ENCODE measurements at places on chromosomes 2 and 18.

- DNase-seq, result no peak
Measured at GRCh38 chr2:169393068-169393590, 30.8 kb upstream of the LRP2 start.

GRCh38 chr18:77248873-77249568 is 627 bp upstream of the GALR1 start:
- DNase-seq, result no peak

GRCh38 chr2:200863782-200864175 is 679 bp downstream of the CLK1 start:
- DNase-seq, result no peak

- DNase-seq, result no peak
Measured at GRCh38 chr2:84965192-84965516, 5.8 kb upstream of the KCMF1 start.

GRCh38 chr2:46298272-46298521 is 990 bp downstream of the EPAS1 start:
- DNase-seq, result no peak

DNA sequence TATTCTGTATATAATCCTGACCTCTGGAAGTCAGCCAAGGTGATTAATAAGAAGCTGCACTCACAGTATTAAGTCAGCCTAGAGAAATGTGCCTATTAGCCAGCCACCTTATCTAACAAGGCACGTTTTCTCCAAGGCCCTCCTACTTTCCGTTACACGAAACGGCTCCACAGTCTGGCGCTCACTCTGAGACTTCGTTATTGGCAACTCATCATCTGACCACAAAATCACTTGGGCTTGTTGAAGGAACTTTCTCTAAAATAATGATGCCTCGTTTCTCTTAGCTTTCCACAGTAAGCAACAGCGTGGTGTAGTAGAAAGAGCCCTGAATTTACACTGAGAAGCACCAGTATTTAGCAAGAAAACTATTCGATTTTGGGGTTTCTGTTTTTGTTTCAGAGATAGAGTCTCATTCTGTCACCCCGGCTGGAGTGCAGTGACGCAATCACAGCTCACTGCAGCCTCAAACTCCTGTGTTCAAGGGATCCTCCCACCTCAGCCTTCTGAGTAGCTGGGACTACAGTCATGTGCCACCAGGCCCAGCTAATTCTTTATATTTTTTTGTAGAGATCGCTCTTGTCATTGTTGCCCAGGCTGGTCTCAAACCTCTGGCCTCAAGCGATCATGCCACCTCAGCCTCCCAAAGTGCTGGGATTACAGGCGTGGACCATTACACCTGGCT is 53.6 kb upstream of the SLC14A1 start:
- DNase-seq, result no peak

- no peak for DNase-seq
Measured at GRCh38 chr2:201414099-201415023, 36.9 kb downstream of the TRAK2 start.

DNA sequence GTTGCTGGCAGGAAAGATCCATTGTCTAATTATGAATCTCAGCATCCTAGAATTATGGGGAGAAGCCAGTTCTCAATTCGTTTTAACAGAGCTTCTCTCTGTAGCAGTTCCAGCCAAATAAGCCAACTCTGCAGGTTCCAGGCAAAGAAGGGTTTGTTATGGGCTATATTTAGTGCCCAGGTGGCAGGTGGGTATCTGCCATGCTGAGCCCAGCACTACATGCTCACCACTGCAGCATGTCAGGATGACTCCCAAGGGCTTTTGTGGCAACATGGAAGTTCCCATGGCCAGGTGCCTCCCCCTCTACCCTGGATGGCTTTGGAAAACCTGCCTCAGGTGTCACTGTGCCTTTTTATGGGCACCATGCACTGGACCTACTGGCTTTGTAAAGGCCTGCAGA is 137.7 kb upstream of the MSH6 start:
- no peak for DNase-seq

DNA sequence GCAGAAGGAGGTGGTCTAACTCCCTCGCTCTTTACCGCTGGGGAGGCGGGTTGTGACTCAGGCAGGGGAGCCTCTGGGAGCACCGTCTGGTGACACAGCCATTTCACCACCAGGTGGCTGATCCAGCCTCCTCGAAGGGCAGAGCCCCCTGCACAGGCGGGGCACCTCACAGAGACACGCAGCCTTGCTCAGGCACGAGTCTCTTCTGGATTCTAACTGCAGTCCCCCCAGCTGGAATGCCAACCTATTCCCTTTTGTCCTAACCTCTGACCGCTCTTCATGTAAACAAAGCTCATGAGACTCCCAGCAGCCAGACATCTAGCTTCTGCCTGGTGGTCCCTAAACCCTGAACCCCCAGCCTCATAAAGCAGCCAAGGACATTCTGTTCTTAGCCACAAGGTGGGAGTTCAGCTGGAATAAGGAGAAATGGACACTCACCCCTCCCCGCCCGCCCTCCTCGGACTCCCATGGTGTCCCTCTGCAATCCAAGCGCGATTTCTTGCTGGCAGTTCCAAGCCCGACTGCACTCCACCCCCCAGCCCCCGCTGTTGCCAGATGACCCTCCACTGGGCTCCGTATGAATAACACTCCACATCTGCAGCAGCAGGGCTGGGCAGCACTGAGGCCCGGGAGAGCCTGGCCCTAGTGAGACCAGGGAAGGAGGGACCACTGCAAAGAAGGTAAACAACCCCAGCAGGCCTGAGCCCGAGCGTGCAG is 84.3 kb downstream of the TNS1 start:
- no peak for DNase-seq

GRCh38 chr18:58953627-58954026 is 89.0 kb downstream of the ZNF532 start:
- DNase-seq, result no peak

GRCh38 chr2:101415220-101415619 is 27.9 kb upstream of the CREG2 start:
- DNase-seq, result no peak

DNA sequence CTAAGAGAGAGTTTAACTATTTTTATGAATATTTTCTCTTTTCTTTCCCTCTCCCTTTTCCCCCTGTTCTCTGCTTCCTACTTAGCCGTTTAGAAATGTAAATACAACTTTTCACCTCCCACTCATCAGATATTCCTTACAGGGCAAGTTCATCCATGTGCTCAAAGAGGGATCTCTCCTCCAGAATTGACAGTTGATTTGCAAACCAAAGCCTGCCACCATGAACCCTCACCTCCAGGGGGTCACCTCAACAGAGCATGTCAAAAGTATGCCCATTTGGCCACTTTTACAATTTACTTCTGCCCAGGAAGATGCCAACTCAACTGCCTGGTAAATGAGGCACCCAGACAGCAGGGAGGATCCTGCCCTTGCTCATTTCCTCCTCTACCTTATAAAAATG is 149.2 kb upstream of the GYPC start:
- DNase-seq, result no peak

GRCh38 chr18:44508474-44508873 is 172.2 kb upstream of the SETBP1 start:
- DNase-seq, result no peak

DNA sequence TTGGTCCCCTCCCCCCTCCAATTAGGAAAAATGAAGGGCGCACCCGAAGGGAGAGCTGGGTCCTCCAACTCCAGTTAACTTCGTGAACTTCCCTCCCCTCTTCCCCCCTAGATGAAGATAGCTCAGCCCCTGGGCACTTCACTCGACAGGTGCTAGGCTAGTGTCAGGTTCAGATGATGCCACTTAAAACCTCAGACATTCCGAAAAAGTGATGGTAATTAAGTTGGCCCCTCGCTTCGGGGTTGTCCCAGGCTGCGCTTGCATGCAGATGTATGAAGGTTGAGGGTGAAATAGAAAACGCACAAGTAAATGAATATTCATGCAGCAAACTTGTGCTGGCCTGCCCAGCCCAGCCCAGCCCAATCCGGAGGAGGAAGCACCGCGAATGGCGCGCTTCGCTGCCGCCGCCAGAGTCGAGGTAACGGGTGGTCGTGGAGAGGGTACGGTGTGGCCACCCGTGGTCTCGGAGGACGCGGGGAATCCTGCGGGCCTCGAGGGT is 3.0 kb upstream of the GBX2 start:
- no peak for DNase-seq

- DNase-seq, result no peak
Measured at GRCh38 chr2:146241023-146241422, 1603.8 kb upstream of the ACVR2A start.

DNA sequence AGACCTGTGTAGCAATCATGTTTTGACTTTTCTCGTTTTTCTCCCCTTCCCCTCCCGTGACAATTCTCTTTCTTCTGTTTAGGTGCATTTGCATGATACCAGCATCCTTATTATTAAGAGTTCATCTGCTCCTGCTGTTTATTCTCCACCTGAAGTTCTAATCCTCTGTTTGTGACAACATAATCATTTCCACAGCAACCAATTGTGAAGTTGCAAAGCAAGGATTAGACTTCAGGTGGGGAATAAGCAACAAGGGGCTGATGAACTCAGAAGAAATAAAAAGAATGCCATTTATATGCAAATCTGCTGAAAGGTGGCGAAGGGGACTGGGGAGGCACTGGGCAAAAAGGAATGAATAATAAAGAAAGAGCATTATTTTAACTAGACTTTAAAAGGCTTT is 124.8 kb upstream of the LINC00305 start:
- no peak for DNase-seq

DNA sequence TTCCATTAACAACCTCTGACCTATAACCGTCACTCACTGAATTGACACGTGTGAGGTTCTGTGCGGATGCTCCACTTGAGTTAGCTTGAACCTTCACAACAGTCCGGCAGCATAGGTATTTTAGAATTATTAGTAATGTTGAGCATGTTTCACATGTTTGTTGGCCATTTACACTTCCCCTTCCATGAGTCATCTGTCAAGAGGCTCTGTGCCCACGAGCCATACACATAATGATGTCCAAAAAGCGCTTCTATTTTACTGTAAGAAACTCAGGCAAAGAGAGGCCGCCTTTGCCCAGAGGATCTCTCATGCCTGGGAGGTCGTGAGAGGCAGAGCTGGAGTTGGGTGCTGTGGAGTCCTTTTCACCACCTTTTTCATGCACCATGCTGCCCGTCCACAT is 28.9 kb upstream of the TMEM214 start:
- DNase-seq, result no peak

GRCh38 chr18:35411625-35412351 is 34.7 kb upstream of the ZNF396 start:
- no peak for DNase-seq

DNA sequence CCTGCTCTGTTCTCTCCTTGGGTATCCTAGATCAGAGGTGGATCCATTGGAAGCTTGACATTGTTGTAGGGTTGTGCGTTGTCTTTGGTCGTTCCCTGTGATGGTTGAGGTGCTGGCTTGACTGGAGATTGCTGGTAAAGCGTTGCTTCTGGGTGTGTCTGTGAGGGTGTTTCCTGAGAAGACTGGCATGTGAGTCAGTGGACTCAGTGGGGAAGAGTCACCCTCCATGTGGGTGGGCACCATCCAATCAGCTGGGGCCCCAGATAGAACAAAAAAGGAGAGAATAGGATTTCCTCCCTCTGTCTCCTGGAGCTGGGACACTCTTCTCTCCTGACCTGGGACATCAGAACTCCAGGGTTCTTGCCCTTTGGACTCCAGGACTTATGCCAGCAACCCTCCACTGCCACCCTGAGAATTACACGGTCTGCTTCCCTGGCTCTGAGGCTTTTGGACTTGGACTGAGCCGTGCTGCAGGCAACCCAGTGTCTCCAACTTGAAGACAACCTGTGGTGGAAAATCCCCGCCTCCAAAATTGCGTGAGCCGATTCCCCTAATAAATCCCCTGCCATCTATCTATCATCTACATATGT is 14.8 kb upstream of the REEP1 start:
- no peak for DNase-seq

- DNase-seq, result no peak
Measured at GRCh38 chr2:168773719-168774521, 28.5 kb upstream of the NOSTRIN start.

- DNase-seq, result no peak
Measured at GRCh38 chr2:46369783-46370182, 72.6 kb downstream of the EPAS1 start.

DNA sequence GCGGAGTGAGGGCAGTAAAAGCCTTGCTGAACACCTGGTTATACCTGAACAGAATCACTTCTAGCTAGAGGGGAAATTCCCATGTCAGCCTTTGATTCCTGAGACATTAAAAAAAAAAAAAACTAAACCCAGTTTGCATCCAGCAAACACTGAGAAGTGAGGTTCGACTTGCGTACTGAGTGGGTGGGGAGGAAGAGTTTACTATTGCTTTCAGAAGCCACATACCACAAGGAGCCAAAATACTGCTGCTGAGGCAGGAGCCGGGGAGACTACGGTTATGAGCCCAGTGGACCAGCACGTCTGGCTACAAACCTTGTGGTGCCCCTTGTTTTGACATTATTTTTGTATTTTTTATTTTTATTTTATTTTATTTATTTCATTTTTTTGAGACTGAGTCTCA is 2.7 kb downstream of the COLEC11 start:
- DNase-seq, result no peak

- DNase-seq, result no peak
Measured at GRCh38 chr2:191847764-191848163, 876 bp upstream of the CAVIN2 start.

DNA sequence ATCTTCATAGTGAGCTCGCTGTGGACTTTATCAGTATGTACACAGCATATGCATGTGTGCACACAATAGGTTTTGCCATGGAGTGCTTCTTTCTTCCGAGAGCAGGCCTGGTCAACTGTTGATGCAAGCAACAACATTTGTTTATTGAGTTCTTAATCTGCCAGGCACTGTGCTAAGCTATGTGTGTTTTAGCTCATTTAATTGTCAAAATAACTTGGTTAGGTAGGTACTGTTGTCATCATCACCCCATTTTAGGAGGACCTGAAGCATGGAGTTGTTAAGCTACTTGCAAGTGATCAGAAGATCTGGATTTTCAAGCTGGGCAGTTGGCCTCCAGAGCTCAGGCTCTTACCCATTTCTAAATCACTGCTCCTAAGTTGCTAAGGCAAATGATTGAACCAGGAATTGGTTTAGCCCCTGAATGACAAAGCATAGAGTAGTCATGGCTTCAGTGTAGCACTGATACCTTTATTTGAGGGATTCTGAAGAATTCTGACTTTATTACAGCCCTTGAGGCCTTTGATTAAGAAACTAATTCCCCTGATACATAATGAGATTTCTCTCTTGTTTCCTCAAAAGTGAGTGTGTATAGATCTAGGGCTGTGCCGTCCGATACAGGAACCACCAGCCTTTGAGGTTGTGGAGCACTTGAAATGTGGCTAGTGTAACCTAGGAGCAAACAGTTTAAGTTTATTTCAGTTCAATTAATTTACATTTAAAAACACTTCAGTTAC is 132.9 kb downstream of the FMNL2 start:
- DNase-seq, result no peak

GRCh38 chr2:136246086-136246669 is 128.2 kb upstream of the CXCR4 start:
- DNase-seq, result peak; percentile 56

GRCh38 chr2:43429369-43429768 is 166.5 kb downstream of the THADA start:
- no peak for DNase-seq

- DNase-seq, result no peak
Measured at GRCh38 chr2:216071111-216071851, 10.3 kb downstream of the PECR start.

DNA sequence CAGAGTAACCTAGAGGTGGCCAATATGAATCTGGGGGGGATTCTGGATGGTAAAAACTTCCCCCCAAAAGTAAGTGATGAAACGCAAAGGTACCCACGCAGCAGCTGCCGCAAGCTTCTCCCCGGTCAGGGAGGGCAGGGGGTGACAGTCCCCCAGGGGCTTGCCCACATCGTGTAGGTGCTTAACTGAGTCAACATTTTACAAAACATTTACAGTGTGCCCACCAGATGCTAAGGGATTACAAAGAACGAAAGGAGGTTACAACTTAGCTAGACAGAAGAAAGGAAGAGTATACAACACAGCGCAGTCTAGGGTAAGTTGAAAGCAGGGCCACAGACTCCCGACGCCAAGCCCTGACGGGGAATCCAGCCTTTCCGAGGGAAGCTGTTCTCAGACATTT is 45.6 kb downstream of the LPIN2 start:
- DNase-seq, result no peak
